Peyer's patch (tissue), 4 donors: ENCODE measurements at places on chromosomes 4 and X. TPM values are rescaled to one million over a fixed set of nuclear protein-coding genes. Genes with fewer than 3 reads are reported as not detected.

PAGE2B gene
- not detected for total RNA-seq

STOX2 gene
- 11.1 TPM for total RNA-seq

SCLT1 gene
- 13.0 TPM for total RNA-seq

ZNF330 gene
- total RNA-seq = 56.9 TPM

DCAF12L2 gene
- not detected for total RNA-seq

BRS3 gene
- total RNA-seq = not detected

NLRP2B gene
- not detected for total RNA-seq

DNA sequence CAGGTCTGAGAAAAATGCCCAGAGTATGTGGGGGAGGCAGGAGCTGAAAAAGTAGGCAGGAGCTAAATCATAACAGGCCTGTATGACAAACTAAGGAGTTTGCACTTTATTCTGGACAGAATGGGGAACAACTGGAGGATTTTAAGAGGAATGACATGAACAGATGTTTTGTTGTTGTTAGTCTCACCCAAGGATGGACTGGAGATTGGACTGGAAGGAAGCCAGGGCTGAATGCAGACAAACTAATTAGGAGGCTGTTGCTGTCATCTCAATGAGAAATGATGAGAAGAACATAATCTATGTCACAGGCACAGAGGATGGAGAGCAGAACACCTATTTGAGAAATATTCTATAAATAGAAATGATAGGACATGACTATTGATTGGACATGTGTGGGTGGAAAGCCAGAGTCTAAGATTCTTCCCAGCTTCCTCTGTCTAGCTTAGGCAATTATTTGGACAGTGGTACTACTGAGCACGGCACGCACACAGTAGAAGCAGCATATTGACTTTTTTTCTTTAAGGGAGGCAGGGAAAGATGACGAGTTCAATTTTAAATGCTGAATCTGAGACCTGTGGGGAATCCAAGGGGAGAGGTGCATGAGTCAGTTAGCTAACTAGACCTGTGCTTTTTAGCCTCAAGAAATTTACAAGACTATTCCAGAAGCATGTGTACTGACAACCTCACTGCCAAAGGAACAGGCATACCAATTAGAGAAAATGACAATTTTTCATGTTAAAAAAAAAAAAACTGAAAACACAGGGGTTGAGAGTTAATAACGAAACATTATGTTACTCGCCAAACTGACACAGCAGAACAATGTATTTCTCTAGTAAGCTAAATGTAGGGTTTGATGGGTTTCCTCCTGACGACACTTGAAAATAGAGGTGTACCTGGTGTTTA is 963 bp upstream of the USO1 start:
- H3K4me1 ChIP-seq = peaks cover 25% of the 10 kb centered on the region
- H3K27me3 ChIP-seq = no peaks in the 10 kb centered on the region
- peak overlapping the region; percentile 86 for H3K4me3 ChIP-seq
- no peaks in the 10 kb centered on the region for H3K36me3 ChIP-seq

DNA sequence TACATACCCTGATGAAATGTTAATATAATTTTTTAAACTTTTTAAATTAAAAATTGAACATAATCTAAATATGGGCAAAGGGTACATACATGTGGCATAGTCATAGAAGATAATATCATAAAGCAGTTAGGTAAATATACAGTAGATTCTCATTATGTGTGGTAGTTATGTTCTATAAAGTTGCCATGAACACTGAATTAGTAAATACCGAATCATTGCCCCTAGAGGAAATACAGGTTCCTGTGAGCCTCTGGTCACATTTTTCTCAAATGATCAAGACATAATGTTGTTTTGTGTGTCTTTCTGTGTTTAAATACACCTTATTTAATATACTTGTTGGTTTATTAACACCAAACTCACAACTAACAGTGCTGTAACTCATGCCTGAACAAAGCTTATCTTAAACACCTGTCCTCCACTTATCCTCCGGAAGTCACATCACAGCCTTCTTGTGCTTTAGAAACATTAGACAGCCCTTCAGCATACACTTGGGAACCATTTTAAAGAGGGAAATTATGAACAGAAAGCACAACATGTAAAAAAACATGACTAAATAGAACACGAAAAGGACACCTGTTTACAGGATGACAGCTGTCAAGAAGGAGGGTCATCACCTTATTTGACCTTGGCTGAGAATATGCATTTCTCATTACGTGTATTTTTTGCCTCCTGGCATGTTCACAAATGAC is 169.4 kb upstream of the NAP1L5 start:
- no peak overlapping the region for H3K4me3 ChIP-seq
- H3K4me1 ChIP-seq = peaks cover 4% of the 10 kb centered on the region
- no peak for DNase-seq
- H3K27ac ChIP-seq = no peak overlapping the region
- no peaks in the 10 kb centered on the region for H3K27me3 ChIP-seq

GRCh38 chr4:6676722-6677558 is 16.7 kb upstream of the S100P start:
- no peaks in the 10 kb centered on the region for H3K36me3 ChIP-seq
- no peaks in the 10 kb centered on the region for H3K27me3 ChIP-seq
- no peak for DNase-seq
- H3K4me1 ChIP-seq = no peaks in the 10 kb centered on the region

- no peaks in the 10 kb centered on the region for H3K27me3 ChIP-seq
- no peak overlapping the region for H3K4me3 ChIP-seq
- no peak overlapping the region for H3K27ac ChIP-seq
- no peaks in the 10 kb centered on the region for H3K4me1 ChIP-seq
Observed at GRCh38 chrX:141609111-141609510, 19.6 kb downstream of the SPANXA2 start.

DNA sequence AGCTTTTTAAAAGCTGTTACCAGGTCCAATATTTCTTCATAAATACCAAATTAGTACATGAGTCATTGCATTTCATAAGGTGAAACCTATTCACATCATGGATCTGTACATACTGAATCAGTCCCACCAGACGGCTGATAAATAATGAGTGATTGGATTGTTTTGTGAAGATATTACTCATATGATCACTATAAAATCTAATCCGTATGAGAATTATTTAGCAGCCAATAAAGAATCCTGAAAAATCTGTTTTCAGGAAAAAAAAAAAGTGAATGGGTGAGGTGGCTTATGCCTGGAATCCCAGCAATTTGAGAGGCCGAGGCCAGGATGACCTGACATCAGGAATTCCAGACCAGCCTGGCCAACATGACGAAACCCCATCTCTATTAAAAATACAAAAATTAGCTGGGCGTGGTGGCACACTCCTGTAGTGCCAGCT is 438.1 kb downstream of the INPP4B start:
- H3K4me1 ChIP-seq = no peaks in the 10 kb centered on the region
- no peak for DNase-seq
- no peak overlapping the region for H3K27ac ChIP-seq
- H3K27me3 ChIP-seq = no peaks in the 10 kb centered on the region

DNA sequence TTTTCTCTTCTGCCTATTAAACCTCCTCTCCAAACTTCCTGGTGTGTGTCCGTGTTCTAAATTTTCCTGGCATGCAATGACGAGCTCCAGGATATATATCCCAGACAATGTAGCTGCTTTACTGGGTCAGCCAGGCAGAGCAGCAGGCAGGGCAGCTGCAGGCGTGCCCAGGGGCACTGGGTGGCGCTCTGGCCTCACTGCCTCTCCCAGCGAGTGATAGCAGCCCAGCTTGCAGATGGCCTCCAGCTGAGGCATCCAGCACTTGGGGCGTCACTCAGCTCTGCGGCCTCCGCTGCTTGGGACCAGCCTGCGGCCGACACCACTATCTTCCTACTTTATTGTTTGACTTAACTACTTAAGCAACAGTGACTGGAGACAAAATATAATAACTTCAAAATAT is 23.0 kb upstream of the UBA6 start:
- no peak for DNase-seq
- H3K27me3 ChIP-seq = no peaks in the 10 kb centered on the region
- no peak overlapping the region for H3K4me3 ChIP-seq
- no peaks in the 10 kb centered on the region for H3K4me1 ChIP-seq
- no peak overlapping the region for H3K27ac ChIP-seq

DNA sequence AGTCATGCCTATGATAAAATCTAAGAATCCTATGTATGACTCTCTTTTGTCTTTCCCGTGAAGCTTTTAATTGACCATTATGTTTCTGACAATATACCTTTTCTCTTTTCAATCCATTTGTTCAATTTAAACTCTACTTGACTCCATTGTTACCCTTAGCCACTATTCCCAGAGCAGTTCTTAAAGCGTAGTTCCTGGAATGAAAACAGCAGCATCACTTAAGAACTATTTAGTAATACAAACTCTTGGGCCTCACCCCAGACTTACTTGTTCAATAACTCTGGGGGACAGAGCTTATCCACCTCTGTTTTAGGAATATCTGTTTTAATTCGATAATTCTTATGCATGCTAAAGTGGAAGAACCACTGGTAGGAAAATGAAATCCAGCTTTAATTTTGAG is 358.4 kb downstream of the PRR32 start:
- H3K4me3 ChIP-seq = no peak overlapping the region
- no peak overlapping the region for H3K27ac ChIP-seq
- no peaks in the 10 kb centered on the region for H3K27me3 ChIP-seq

- DNase-seq = no peak
- H3K27me3 ChIP-seq = no peaks in the 10 kb centered on the region
- no peak overlapping the region for H3K27ac ChIP-seq
- no peak overlapping the region for H3K4me3 ChIP-seq
- peaks cover 5% of the 10 kb centered on the region for H3K36me3 ChIP-seq
Observed at GRCh38 chrX:10077425-10078188, 79.2 kb upstream of the CLCN4 start.

- no peaks in the 10 kb centered on the region for H3K36me3 ChIP-seq
- H3K27me3 ChIP-seq = no peaks in the 10 kb centered on the region
- peak overlapping the region; percentile 85 for H3K27ac ChIP-seq
Observed at GRCh38 chrX:48890934-48891401, 6.6 kb downstream of the TIMM17B start.

- H3K36me3 ChIP-seq = no peaks in the 10 kb centered on the region
- no peaks in the 10 kb centered on the region for H3K27me3 ChIP-seq
- DNase-seq = no peak
- H3K27ac ChIP-seq = no peak overlapping the region
- no peaks in the 10 kb centered on the region for H3K4me1 ChIP-seq
- H3K4me3 ChIP-seq = no peak overlapping the region
Observed at GRCh38 chrX:13287816-13288215, 32.0 kb downstream of the ATXN3L start.

DNA sequence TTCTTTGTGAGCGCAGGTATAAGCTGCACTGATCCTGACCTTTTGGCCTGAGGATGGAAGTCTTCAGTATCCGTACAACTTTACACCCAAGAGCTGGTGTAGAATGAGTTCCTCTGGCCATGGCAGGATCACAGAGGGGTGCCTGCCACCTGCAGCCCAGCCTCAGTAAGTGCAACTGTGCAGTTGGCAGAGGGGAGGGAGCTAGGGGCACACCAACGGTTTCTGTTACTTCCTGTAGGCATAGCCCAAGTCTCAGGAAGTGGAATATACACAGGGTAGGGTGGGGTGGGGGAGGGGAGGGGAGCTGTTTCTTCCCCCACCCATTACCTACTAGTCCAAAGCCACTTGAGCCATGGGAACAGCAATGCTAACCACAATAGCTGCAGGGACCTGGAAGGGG is 85.4 kb upstream of the GBA3 start:
- no peaks in the 10 kb centered on the region for H3K4me1 ChIP-seq
- no peaks in the 10 kb centered on the region for H3K27me3 ChIP-seq
- H3K4me3 ChIP-seq = no peak overlapping the region

DNA sequence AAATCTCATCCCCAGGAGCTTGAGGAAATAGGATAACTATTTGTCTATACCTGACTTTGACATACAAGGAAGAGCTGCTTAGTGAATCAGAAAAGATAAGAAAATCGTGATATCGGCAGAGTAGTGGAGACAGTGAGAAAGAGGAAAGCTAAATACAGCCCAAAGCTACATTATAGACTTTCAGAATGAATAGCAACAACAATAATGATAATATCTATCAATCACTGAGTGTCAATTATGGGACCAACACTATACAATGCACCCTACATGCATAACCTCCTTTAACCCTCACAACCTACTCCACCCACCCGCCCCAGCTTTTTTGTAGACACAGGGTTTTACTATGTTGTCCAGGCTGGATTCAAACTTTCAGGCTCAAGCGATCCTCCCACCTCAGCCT is 205.1 kb downstream of the PPP3CA start:
- H3K27me3 ChIP-seq = no peaks in the 10 kb centered on the region
- no peak for DNase-seq

- H3K36me3 ChIP-seq = no peaks in the 10 kb centered on the region
- no peaks in the 10 kb centered on the region for H3K4me1 ChIP-seq
- no peak overlapping the region for H3K27ac ChIP-seq
- H3K27me3 ChIP-seq = no peaks in the 10 kb centered on the region
Observed at GRCh38 chr4:75141162-75141561, 208.2 kb downstream of the PARM1 start.

DNA sequence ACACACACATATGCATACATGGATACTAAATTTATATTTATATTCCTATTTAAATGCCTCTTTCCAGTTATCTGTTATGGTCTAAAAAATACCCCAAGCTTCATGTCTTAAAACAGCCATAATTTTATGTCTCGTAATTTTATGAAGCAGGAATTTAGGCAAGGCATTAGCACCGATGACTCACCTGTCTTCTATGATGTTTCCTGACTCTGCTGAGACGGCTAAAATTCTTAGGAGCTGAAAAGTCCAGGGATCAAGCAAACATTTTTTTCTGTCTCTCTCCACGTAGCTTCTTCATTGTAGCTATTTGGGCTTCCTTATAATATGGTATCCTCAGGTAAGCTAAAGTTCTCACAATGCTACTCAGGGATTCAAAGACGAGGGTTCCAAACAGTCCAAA is 930.3 kb downstream of the STIM2 start:
- no peak overlapping the region for H3K4me3 ChIP-seq
- H3K27ac ChIP-seq = no peak overlapping the region
- H3K27me3 ChIP-seq = no peaks in the 10 kb centered on the region
- no peak for DNase-seq
- H3K4me1 ChIP-seq = no peaks in the 10 kb centered on the region

DNA sequence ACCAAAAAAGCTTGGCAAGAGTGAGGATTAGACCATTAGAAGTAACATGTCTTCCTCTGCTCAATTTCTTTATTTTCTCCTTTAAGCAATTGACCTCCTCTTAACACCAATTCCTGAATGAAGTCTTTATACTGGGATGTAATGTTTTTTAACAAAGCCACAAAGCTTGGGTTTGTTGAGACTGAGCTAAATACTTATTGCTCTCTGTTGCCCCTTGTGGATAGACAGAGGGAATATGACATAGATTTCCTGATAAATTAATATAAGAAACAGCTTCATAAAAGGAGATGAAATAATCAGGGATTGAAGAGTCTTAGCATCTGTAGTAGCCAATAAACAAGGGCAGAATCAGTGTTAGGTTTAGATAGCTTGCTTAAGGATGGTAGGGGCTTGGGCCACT is 57.6 kb downstream of the CCDC160 start:
- H3K27ac ChIP-seq = no peak overlapping the region
- H3K4me3 ChIP-seq = no peak overlapping the region
- no peaks in the 10 kb centered on the region for H3K27me3 ChIP-seq
- H3K4me1 ChIP-seq = no peaks in the 10 kb centered on the region

DNA sequence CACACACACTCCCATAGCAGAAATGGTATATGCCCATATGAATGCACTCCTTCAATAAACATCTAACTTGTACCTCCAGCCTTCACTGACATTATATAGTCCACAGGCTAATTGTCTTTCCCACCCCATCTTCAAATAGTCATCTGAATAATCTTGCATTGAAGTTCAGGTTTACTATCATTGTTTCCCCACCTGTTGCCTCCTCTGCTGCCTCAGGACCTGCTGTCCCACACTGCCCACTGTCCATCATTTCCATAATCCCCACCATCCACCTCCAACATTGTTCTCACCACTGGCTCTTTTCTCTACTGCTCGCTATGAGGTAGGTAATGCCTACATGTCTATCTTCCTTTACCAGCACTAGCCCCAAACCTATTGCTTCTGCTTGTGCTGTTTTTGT is 66.1 kb downstream of the TBC1D9 start:
- H3K4me3 ChIP-seq = no peak overlapping the region
- no peaks in the 10 kb centered on the region for H3K36me3 ChIP-seq
- H3K4me1 ChIP-seq = no peaks in the 10 kb centered on the region
- H3K27ac ChIP-seq = no peak overlapping the region
- H3K27me3 ChIP-seq = no peaks in the 10 kb centered on the region
